Left lung (tissue), 14 donors: ENCODE measurements at places on chromosomes 13 and 19.

DNA sequence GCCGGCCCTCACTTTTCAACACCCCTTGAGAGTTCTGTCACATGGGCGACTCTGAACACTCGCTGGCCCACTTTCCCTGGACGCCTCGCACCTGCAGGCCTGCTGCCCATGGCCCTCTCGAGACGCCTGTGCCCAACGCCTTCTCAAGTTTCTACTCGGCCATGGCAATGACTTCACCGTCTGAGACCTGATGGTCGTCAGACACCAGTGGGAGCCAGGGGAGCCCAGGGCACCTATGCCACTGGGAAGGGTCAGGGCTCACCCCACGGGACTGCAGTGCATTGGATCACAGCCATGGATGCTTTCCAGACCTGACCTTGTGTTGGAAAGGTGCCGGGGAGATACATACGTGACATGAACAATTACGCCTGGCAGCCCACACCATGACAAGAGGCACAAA is 60.1 kb downstream of the KLF2 start:
- no peak for DNase-seq

DNA sequence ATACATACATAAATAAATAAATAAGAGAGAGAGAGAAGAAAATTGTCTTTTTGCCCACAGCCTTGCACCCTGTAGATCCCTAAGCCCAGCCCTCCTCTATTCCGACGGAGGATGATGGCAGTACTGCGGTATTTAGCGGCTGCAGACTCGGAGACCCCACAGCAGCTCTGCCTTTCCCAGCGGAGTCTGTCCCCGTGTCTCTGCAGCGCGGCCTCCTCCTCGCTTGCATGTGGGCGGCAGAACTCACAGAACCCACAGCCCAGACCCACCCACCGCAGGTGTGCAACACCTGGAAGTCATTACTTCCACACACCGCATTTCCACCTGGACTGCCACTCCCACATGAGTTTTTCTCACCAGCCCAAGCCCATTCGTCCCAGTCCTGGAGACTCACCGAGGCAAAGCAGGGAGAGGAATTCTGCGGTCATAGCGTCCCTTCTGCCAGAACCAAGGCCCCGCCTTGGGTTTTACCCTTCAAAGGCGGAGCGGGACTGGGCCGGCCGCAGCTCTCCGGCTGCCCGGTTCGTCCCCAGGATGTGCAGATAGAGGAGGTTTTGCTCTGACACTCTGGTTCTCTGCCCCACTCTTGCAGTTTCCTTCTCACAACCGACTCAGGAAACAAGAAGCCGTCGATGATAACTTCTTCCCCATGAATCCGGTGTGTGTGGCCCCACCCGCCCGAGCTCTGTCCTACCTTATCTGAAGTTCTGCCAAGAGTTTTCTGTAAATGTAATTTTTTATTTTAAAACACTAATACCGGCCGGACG is at the start of gene VSTM1:
TSS of gene VSTM1 (minus strand) at position 548 of the 767 bp plus-strand sequence. CDS start at position 428, 120 bp downstream.
- no peak for DNase-seq

DNA sequence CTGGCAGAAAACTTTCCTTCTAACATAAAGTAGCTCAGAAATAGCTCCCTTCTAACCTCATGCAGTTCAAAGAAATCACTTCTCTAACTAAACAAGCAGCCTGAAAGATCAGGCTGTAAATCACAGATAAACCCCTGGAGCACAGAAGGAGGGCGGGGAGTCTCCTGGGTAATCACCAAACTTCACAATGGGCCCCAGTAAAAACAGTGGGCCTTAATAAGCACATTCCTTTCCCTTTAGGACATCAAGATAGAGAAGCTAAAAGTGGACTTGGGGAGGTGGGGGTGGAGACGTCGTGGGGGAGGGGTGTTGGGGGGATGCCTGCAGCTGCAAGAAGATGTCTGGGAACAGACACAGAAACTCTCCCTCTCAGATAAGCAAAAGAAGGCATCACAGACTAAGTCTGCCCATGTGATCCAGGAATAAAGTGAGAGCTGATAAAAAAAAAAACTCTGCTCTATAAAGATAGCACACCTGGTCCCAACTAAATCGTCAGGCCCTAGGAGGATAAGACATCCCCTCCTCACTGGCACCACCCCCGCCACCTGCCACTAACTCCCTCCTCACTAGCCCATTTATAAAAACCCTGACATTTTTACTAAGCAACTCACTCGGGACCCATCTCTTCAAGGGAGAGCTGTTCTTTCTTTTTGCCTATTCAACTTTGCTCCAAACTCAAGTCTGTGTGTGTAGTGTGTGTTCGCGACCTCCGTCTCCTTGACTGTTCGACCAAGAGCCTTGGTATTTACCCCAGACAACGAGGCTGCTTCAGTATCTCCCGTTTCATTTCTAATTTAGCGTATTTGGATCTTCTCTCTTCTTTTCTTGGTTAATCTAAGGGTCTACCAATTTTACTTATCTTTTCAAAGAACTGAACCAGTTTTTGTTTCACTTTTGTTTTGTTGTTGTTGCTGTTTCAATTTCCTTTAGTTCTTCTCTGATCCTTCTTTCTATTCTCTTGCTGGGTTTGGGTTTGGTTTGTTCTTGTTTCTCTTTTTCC is 31.7 kb downstream of the DNAJC15 start:
- peak; percentile 70 for DNase-seq

DNA sequence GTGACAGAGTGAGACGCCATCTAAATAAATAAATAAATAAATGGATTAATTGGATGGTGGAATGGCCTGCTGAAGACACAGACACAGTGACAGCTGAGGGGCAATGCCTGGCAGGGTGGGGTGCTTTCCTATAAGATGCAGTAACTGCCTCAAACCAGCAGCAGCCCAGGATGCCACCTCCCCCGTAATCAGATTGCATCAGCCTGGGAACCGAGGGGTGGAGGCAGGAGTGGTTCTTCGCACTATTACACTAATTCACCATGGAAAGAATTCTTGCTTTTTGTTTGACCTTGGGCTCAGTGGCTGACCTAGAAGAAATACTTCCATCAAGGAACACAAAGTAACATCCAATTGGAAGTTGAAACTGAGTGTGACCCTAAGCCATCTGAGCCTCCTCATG is 31.6 kb upstream of the USP12 start:
- DNase-seq, result no peak

DNA sequence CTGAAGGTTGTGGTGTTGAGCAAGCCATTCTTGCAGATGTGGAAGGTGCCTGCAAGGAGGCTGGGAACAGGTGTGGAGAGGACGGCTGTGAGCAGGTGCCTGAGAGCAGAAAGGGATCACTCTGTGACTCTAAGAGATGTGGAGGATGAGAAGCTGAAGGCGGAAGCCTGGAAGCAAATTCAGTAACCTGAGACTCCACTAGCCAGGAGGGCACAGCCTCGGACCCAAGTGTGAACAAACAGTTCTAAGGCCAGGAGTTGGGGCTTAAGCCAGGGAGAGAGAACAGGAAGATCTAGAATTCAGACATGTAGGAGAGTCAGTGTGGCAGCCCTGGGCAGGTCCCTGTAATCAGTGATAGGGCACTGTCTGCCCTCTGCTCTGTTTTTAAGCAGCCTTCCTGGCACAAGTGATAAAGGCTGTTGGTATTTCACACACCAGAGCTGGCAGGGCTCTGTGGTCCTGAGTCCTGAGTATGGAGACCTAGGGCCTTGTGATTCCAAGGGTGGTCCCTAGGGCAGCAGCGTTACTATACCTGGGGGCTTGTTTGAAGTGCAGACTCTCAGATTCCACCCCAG is 131.3 kb downstream of the SLC7A1 start:
- DNase-seq, result no peak

GRCh38 chr13:42946927-42947326 is 45.1 kb downstream of the EPSTI1 start:
- DNase-seq, result no peak
